ENCODE measurements at places on chromosomes 1 and 21.

DNA sequence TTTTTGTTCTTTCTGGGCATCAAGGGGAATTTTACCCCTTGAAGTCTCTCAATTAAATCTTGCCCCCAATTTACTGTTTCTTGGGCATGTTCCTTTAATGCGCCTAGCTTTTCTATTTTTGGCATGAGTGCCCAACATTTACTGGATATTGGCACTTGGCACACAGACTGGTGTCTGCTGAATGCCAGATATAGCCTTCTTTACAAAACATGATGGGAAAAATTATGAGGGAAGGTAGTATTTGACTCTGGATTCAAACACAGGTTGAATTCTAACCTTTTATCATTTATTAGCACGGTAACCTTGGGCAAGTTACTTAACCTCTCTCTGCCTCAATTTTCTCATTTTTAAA lies 88.3 kb upstream of the GPR52 start:
- no peak for DNase-seq

GRCh38 chr1:153609585-153609907 lies 3.4 kb downstream of the S100A16 start:
- no peak for DNase-seq

GRCh38 chr1:47940779-47941178 lies 56.4 kb downstream of the TRABD2B start:
- no peak for DNase-seq

- DNase-seq, result no peak
Observed at GRCh38 chr1:147241934-147242448, 493 bp upstream of the CHD1L start.

- no peak for DNase-seq
Observed at GRCh38 chr21:33810766-33811165, 104.8 kb downstream of the ATP5PO start.

Data from stimulated activated CD4-positive, alpha-beta T cell treated with anti-CD3 and anti-CD28 coated beads, Interleukin-15, amount 100 ng/mL, for 48 hours (primary cell).